Pancreas (tissue), 10 donors: ENCODE measurements at places on chromosomes 1 and 21. TPM values are rescaled to one million over a fixed set of nuclear protein-coding genes. Genes with fewer than 3 reads are reported as not detected.

The PLA2G4A gene
- polyA plus RNA-seq = 5.6 TPM

The CRP gene
- 7.9 TPM for polyA plus RNA-seq

The RGS8 gene
- not detected for polyA plus RNA-seq

The F11R gene
- polyA plus RNA-seq = 22.7 TPM
